ENCODE measurements at places on chromosomes 5 and 9.

- DNase-seq: no peak
These were observed 49.2 kb downstream of the TIMD4 start for GRCh38 chr5:156913719-156914370.

- no peak for DNase-seq
These were observed 121.8 kb upstream of the TMEM161B start for GRCh38 chr5:88390481-88390880.

DNA sequence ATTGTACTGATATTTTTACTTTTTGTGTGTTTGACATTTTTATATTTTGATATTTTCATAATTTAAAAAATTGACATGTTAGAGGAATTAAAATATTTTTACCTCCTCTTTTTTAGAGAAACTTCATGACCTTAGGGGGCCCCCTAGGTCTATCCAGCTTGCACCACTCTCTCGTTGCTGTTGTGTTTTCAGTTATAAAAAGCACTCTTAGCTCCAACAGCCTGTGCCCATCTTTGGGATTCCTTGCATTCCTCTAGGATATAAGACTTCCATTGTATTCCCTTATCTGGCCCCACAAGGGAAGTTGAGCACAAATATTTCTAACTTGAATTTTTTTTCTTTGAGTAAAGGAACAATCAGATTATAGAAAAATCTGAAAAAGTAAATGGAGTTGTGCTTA lies 245.3 kb downstream of the SH3GL2 start:
- no peak for DNase-seq

- DNase-seq: no peak
These were observed 18.8 kb downstream of the IL4 start for GRCh38 chr5:132692632-132692967.

DNA sequence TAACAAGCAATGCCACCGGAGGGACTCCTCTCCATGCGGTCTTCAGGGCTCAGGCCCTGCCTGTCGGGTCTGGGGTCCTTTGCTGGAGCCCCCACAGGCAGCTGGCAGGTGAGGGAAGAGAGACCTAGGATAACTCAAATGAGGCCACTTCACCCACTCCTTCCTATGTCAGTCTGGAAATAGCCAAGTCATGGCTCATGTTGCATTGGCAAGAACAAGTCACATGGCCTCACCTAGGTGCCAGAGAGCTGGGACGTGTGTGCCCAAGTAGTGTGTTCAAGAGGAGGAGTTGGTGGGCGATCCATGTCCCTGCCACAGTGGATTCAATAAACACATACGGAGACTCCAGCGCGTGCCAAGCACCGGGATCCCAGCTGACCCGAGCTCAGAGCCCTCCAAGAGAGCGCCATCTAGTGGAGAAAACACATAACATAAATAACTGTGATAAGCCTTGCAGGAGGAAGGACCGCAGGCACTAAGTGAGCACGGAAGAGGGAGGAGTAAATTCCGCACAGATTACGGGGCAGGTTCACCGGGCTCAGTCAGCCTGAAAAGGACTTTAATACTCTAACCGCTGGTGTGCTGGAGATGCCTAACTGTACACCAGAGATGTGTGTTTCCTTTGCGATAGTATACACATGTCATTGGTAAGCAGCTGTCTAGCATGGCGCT lies 580.8 kb downstream of the CCDC171 start:
- DNase-seq: no peak

- no peak for DNase-seq
These were observed 5.6 kb upstream of the KCNV2 start for GRCh38 chr9:2711716-2712115.

DNA sequence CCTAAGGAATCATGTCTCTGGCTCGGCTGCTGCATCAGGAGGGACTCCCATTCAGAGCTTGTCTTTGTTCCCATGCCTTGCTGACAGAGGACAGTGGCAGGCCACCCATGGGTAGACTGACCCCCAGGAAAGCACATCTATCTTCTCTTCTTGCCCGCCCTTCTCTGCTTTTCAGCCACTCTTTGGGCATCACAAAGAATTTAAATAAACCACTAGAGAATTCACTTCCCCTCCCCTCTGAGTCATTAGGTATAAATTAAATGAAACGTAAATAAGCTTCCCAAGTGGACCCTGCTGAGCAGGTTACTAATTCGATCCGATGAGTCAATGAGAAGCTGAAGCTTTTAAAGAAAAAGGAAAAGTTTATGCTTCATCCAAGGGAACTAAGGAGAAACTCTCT lies 97.0 kb downstream of the DRD1 start:
- DNase-seq: no peak

GRCh38 chr5:94993491-94993890 lies 291.4 kb downstream of the MCTP1 start:
- no peak for DNase-seq

Data from activated CD8-positive, alpha-beta memory T cell treated with anti-CD3 and anti-CD28 coated beads for 48 hours (primary cell).